ENCODE measurements at places on chromosomes 4 and X.

GRCh38 chr4:48203819-48204218 is 65.8 kb downstream of the TEC start:
- peak; percentile 97 for DNase-seq

GRCh38 chr4:186826846-186827533 is 103.3 kb upstream of the FAT1 start:
- DNase-seq, result no peak

DNA sequence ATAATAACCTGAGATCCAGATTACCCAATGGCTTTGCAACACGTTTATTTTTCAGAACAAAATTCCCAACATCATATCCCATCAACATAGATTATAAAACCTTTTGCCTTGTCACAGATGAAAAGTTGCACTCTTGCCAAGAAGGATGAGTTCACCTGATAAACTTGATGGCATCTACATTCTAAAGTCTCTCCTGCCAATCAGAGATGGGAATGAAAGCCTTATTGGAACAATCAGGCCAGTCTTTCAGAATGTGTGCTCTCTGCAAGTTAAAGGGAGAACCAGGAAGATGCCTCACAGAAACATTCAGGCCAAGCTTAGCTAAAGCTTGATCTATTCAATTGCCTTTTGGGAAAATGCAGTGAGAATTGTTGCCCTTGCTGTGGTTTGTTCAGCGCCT is 1.3 kb downstream of the LPAR4 start:
- no peak for DNase-seq

DNA sequence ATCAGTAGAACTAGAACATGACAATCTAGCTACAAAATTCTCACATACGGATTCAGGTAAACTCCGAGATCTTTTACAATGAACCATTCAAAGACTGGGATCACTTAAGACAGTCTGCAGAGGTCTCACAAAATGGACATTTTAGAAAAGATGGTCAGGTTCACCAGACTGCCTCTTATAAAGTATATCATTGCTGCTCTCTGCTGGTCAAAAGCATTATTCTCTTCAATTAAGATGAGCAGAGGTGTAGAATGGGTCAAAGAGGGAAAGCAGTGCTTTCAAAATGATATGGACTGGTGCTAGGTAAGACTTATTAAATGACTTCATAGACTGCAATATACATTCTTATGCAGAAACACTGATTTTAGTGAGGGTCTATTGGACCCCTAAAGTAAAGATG is 434.7 kb downstream of the PACRGL start:
- no peak for DNase-seq

DNA sequence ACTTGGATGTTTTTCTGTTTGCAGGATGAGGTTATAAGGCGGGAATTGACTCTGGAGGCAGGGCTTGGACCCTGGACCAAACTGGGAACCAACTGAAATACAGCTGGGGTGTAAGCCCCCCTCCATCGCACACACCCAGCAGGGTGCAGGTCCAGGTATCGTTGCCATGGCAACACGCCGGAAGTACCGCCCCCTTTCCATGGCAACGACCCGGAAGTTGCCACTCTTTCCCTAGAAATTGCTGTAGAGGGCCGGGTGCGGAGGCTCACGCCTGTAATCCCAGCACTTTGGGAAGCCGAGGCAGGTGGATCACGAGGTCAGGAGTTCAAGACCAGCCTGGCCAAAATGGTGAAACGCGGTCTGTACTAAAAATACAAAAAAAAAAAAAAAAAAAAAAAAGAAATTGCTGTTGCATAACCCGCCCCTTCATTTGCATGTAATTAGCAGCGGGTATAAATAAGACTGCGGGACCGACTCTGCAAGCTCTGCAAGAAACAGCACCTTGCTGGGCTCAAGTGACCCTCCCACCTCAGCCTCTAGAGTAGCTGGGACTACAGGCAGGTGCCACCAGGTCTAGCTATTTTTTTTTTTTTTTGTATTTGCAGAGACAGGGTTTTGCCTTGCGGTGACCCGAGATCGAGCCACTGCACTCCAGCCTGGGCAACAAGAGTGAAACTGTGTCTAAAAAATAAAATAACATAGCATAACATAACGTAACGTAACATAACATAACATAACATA is 139.6 kb downstream of the CRLF2 start:
- peak; percentile 76 for DNase-seq

GRCh38 chr4:143391895-143392294 is 55.2 kb downstream of the GAB1 start:
- DNase-seq, result no peak

DNA sequence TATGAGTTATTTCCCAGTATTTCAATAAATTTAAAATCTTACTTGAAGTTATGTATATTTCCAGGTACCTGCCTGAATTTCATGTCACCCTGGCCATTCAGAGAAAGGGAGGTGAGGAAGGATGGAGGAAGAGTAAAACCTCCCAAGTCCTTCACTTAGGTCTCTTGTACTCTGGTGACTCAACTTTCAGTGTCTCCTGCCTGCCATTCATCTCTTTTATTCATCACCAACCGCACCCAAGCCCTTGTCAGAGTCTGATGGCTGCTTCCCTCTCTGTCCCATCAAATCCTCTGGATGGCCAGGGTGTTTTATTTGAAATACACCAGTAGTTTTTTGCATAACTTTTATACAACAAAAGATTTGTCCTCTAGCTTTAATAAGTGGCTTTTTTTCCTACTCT is 17.8 kb downstream of the TMPRSS11E start:
- DNase-seq, result no peak

- DNase-seq, result no peak
These were observed 53.2 kb downstream of the CPZ start for GRCh38 chr4:8645753-8646124.

DNA sequence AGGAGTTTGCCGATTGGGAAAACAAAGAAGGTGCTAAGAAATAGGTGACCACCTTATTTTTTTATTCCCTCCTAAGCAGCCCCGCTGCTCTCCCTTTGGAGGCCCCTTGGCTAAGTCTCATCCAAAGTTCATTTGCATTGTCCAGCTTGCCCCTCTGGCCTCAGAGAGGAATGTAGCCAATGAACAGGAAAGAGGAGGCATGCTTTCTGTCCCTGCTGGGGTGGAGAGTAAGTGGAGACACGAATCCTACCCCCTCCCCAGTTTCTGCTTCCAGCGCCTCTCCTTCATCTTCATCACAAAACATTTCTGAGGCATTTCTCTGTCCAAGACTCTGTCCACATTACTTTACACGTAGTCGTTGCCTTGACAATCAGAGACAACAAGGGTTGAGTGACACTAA is 38.7 kb downstream of the NLGN3 start:
- DNase-seq, result no peak
